Fibroblast of skin of right biceps (primary cell): ENCODE measurements at places on chromosomes 5 and 9.

DNA sequence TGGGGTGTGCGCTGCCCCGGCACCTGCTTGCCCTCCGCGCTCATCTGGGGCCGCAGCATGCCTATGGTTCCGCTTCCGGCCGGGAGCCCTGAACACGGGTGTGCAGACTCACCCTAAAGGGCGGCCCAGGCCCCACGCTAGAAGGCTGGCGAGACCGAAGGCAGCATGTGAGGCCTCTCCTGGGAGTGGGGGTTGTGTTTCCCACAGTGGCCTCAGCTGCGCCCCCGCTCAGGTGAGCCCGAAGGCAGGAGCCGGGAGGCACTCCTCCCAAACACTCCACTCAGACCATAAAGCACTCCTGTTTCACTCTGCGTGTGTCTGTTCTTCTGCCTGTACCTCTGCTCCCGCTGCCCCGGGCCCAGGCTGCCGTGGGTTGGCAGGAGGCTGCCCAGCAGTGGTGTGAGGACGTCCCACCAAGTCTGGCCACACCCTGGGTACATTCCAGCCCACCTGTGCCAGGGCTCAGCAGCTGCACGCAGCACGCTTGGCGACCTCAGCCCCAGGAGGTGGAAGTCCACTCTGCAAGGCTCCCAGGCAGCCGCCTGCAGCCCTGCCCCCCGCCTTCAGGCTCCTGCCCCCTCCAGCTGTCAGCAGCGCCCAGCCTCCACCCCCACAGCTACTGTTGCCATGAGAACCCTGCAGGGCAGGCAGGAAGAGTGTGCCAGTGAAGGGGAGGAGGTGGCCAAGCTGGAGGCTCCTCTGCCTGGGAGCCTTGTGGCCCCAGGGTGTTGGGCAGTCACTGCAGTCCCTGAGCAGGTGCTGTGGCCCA is 1.2 kb upstream of the AJM1 start:
- DNase-seq: peak; percentile 50

DNA sequence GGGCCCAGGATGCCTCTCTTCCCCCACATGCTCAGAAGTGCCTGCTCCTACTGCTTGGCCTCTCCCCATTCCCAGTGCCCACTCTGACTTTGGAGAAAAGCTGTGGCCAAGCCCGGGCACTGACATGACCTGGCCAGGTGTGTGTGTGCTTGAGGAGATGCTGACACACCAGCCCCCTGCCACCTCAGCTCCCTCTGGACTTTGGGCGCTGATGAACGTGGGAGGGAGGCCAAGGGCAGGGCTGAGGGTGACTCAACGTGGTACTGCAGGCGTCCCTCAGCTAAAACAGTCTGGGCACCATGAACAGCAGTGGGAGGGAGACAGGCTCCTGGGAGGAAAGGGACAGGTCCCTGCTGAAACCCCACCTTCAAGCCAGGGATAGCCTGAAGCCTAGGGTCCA is 3.9 kb downstream of the TRIM36 start:
- DNase-seq: no peak

DNA sequence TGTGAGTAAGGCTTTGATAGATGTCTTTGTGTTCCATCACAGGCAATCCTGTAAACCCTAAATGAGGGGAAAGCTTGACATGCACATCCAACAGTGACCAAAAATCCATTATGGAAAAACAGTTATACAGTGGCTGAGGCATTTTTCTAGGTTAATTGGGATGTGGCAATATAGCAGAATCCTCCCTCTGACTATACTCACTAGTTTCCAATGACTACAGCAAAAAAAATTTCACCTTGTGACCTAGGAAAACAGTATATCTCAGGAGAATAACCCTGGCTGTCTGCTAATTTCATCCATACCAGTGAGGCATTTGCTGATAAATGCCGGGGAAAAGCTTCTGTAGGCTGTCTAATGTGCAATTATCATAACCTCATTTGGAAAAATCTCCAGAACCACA is 49.9 kb upstream of the SNCAIP start:
- peak; percentile 75 for DNase-seq

GRCh38 chr5:127072861-127073846 is at the start of gene C5orf63:
TSS of gene C5orf63 (minus strand) at chr5:127073502. CDS start at chr5:127058995, 14,507 bp downstream.
- peak; percentile 33 for DNase-seq

DNA sequence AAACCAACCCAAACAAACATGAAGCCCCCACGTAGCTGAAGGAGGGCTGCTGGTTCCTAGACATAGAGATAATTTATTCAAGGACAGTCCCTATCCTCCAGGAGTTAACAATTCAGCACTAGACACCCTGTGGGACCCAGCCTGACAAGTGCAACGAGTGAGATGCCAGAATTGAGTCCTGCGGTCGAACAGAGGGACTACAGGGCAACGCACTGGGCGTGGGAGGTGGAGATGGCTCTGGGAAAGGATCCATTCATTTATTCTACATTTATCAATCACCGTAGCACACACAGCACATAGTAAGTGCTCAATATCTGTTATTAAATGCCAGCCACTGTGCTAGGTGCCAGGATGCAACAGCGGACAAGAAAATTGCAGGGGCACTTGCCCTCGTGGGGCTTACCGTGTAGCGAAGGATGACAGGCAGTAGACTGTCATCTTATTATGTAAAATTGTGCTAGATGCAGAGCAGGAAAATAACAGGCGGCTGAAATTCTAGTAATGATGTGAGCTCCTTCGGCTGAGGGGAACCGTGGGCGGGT is 855 bp upstream of the ARHGAP26 start:
- DNase-seq: no peak

GRCh38 chr5:73153513-73153912 is 19.5 kb upstream of the TMEM174 start:
- DNase-seq: no peak

DNA sequence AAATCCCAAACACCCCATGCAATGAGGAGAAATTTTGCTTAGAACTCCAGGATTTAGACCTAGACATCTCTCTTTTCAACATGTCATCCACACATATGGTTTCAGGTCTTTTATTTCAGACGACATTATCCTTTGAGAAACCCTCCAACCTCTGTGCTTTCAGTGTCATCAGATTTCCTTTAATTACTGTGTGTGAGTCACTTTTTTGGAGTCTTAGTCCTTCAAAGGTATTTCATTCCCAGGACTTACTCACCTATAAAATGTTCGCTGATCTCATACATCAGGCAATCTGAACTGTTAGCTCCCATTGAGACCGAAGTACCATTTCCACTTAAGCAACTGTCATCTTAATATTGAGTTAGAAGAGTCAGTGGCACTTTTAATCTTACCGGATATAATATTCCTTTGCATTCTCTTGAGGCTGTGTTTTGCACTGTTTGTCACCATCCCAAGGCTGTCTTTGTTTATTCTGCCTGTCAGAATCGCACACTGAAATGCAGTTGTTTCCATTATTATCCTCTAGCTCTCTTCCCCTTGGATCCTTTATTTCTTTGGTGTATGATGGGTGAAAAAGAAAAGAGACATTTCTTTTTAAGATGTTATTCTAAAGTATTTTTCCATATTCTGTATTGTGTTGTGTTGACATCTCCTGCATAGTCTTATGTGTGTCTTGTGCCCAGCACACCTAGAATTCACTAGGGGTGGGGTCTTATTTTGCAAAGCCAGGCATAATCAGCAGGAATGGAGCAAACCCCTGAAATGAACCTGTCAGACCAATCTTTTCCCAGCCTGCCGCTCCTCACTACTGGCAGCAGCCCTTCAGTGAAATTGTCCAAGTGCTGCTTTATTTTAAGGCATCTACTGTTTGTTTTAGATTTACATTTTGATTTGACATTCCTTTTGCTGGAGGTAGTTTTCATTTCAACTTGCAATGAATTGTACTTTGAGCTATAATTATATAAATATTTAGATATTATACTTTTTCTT is 155.4 kb downstream of the PAM start:
- peak; percentile 81 for DNase-seq

- DNase-seq: no peak
These were observed 134.4 kb upstream of the RAI14 start for GRCh38 chr5:34521628-34522290.
